ENCODE measurements at places on chromosomes 5 and 9.

GRCh38 chr9:119278171-119278570 lies 91.1 kb downstream of the BRINP1 start:
- DNase-seq: no peak

DNA sequence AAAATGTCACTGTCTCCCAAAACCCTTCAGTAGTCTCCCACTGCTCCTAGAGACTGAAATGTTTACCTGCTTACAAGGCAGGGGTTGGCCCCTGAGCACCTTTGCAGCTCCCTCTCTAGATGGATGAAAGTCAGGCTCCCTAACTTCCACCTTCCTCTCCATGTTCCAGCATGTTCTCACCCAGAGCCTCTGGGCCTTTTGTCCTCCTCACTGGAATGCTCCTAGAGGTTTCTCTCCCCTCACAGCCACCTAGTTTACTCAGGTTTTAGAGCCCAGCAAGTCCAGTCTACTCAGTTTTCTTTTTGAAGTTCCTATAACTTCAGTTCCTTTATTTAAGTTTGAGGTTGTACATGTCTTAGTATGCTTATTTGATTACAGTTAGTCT lies 815 bp upstream of the URM1 start:
- no peak for DNase-seq

GRCh38 chr9:131578731-131579504 lies 33.6 kb downstream of the PRRT1B start:
- DNase-seq: peak; percentile 64

- no peak for DNase-seq
Observed at GRCh38 chr9:104589626-104590025, 9.6 kb downstream of the OR13C5 start.

GRCh38 chr5:167489202-167489601 lies 802.2 kb upstream of the WWC1 start:
- DNase-seq: no peak

GRCh38 chr5:13501176-13501575 lies 443.3 kb downstream of the DNAH5 start:
- DNase-seq: no peak

- no peak for DNase-seq
Observed at GRCh38 chr5:38871790-38872551, 26.2 kb downstream of the OSMR start.

DNA sequence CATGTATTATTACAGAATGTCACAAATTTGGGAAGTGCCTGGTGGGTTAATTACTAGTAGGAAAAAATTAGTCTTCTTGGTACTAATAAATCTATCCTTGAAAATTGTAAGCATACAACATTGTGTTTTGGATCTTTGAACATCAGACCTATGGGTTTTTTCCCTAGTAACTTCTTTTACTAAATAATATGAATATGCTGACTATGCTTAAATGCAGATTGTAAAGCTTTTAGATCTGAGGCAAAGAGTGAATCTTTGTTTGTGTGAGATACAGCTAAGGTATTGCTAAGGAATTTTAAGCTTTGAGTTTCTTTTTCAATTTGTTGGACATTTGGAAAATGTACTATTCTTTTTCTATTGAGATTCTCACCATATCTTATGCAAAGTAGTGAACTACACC lies 390.6 kb upstream of the CCNH start:
- DNase-seq: no peak

Data from naive thymus-derived CD4-positive, alpha-beta T cell (primary cell).